ENCODE measurements at places on chromosomes 2 and 18.

DNA sequence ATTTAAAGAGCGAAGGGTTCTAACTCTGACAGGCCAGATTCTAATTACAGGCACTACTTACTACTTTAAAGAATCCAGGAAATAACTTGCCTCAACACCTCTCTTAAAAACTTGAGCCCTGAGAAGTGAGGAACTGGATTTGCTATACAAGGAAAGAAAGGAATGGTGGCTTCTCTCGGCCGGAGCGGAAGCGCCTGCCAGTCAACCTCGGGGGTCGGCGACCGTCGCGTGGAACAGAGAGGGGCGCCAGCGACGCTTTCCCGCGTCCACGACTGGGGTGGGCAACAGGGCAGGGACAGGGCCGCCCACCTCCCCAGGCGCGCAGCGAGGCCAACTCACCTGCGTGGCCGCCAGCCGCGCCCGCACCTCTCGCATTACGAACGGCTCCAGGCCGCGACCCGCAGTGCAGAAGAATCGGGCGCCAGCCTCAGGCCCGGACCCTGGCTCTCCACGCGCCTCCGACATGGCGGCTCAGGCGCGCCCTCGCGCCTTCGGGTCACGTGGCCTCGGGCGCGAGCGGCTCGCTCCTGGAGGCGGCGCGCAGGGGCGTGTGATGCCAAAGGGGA is at the start of gene THUMPD2:
Gene THUMPD2 (minus strand): TSS at position 484 of the 566 bp plus-strand sequence. CDS start 19 bp downstream, at position 465.
- peak; percentile 80 for DNase-seq

DNA sequence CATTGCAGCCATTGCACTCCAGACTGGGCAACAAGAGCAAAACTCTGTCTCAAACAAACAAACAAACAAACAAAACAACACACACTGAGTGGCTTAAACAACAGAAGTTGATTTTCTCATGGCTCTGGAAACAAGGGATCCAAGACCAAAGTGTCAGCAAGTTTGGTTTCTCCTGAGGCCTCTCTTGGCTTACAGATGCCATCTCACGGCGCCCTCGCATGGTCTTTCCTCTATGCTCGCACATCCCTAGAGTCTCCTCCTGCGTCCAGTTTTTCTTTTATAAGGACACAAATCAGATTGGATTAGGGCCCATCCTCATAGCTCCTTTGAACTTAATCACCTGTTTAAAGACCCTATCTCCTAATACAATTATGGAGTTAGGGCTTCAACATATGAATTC is 133.4 kb upstream of the LRRTM1 start:
- DNase-seq: no peak

DNA sequence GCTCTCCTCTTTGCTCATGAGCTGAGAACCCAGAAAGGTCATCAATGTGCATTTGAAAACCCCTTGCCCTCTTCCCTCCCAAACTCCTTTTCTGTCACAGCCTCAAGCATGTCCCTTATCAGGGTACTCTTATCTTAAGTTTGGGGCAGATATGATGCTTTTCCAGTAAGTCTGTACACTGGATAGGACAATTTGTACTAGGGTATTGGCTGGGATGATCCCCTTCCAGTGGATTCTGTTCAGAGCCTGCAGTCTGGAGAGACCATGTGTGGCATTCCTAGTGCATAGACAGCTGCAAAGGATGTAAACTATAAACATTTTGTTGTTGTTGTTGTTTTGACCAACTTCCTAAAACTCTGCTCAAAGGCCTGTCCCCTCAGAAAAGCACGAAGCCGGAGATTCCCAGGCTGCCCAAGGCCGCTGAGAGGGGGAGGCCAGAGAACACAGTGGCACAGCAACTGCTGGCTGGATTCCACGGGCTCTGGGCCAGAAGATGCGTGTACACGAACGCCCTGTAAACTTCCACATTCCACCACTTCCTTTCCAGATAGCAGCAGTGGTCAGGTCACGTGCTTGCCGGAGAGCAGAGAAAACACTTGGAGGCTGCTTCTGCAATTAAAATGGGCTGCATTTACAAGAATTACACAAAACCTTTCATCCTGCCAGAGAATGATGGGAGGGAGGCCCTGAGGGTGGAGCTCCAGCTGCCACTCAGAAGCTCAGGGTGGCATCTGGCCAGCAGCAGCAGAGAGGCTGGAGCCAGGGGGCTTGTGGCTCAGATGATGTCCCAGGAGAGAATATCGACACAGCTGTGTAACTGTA is 42.1 kb downstream of the BMP10 start:
- no peak for DNase-seq

DNA sequence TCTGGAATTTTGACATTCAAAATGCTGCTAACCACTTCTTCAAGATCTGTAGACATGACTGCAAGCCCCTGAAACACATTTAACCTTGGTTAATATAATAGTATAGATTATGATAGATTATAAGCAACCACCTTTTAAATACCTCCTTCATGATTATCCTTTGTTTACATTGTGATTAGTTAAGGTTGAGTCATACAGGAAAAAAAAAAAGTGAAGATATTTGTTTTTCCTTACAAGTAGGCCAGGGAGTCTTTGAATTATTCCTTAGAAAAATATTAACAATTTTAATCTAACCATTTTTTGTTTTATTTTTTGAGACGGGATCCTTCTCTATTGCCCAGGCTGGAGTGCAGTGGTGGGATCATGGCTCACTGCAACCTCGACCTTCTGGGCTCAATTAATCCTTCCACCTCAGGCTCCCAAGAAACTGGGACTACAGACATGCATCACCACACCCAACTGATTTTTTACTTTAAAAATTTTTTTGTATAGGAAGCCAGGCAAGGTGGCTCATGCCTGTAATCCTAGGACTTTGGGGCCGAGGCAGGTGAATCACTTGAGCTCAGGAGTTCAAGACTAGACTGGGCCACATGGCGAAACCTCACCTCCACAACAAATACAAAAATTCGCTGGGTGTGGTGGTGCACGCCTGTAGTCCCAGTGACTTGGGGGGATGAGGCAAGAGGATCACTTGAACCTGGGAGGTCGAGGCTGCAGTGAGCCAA is 99.4 kb downstream of the SLC39A10 start:
- no peak for DNase-seq

GRCh38 chr2:133844214-133844892 is 276.1 kb upstream of the NCKAP5 start:
- peak; percentile 29 for DNase-seq

DNA sequence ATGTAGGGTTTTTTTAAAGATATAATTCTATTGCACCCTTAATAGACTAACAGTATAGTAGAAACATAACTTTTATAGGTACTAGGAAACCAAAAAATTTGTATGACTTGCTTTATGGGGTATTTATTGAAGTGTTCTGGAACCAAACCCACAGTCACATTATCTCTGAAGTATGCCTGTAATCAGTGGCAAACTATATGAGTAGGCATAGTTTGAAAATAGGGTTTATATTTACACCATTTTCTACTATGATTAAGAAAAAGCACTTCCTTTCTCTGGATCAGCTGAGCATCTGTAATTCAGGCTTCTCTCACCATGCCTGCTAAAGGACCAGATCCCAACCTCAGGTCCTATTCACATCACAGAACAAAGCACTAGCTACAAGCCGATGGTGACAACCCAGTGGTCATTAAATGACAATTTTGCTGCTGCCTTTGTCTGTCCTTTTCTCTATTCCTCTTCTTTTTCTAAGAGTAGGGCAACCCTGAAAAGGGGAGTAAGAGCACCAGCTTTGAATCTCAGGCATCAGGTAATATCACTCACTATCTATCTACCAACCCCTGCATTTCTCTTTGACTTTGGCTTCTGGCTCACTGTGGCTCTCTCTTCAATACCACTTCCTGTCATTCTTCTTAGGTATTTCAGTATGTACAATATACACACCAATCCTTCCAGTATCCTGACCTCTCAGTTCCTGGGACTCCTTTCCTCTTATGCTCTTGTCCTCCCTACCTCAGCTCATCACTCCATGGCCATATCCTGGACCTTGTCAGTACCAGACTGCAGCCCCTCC is 14.4 kb downstream of the NEMP2 start:
- DNase-seq: no peak

GRCh38 chr2:108266218-108266617 is 22.5 kb upstream of the SULT1C2 start:
- no peak for DNase-seq

- DNase-seq: no peak
Observed at GRCh38 chr2:41598161-41598894, 449.5 kb upstream of the PKDCC start.

GRCh38 chr2:12649602-12650400 is 66.9 kb upstream of the TRIB2 start:
- no peak for DNase-seq

DNA sequence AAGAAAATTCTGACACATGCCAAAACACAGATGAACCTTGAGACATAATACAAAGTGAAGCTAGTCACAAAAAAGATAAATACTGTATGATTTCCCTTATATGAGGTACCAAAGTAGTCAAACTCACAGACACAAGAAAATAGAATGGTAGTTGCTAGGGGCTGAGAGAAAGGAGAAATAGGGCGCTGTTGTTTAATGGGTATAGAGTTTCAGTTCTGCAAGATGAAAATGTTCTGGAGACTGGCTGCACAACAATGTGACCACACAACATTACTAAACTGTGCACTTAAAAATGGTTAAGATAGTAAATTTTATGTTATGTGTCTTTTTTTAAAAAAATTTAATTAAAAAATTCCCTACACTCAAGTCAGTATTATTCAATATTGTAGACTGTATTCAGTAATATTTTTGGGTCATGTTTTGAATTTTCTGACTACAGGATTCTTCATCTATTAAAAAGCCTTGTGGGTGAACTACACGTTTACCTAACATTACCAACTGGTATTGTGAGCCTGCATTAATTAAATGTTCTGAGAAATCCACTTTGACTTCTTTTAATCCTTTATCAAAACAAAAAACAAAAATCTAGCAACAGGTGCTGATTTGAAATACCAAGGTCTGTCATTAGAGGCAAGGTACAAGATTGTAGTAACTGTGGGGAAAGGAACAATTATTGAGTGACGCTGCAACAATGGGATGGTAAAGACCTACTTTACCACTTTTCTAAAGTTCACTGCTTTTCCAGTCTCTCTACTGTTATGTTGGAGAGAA is 140.8 kb upstream of the ZFP36L2 start:
- no peak for DNase-seq

- no peak for DNase-seq
Observed at GRCh38 chr2:202094426-202094986, 21.5 kb downstream of the KIAA2012 start.

DNA sequence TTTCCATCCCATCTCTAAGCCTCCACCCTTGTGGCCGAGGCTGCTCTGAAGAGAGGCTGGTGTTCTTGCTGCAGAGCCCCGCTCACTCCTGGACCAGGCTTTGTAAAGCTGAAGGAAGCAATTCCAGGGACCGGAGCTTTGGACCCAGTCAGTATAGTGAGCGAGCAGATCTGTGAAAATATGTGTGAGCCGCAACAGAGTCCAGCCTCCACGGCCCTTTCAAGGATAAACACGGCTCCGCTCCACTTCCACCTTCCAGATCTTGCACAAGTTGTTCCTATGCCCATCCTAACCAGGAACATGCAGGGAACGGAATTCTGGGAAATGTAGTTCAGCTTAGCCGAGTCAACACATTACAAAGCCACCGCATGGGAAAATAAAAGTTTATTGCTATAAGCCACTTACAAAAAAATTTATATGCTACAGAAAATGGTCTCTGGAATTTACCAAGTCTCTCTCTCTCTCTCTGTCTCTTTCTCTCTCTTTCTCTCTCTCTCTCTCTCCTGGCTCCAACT is 151.7 kb upstream of the ZNF521 start:
- DNase-seq: no peak

DNA sequence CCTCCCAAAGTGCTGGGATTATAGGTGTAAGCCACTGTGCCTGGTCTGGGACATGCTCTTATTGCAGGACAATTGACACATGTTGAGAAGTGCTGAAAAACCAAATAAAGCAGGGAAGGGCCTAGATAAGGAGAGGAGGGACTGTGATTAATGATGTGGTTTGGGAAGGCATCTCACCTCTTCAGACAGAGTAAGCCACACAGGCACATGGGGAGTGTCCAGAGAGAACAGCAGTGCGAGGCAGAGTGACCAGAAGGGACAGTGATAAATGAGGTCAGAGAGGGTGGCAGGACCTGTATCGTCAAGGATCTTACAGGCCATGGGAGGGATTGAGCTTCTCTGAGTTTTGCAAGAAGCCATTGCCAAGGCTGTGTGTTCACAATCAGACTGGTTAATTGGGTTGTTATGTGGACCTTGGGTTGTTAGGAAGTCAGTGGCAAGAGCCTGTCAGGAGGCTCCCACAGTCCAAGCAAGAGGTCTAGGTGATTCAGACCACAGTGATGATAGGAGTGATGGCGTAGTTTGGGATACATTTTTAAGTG is 58.5 kb downstream of the EIF5B start:
- DNase-seq: no peak

GRCh38 chr2:94870440-94871225 is 597 bp upstream of the TEKT4 start:
- DNase-seq: no peak

GRCh38 chr2:32712870-32713269 is 85.0 kb downstream of the TTC27 start:
- no peak for DNase-seq

DNA sequence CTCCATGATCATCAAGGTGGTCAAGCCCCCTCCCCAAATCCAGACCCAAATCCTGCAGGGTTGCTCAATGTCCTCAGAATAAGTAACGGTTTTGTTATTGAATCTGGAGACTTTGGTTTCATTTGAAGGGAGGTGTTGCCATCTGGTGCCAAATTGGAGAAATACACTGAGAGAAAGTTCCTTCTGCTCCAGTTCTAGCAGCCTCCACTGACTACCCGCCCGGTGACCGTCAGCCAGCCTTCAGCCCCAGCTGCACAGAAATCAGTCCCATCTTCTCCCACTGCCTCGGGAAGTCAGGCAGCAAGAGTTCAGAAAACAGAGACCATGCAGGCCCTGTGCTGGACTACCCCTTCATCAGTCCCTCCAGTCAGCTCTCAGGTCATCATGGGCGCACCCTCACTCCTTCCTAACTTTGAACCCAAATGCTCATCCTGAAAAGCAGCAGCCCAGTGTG is 38.7 kb downstream of the PKDCC start:
- DNase-seq: peak; percentile 39

DNA sequence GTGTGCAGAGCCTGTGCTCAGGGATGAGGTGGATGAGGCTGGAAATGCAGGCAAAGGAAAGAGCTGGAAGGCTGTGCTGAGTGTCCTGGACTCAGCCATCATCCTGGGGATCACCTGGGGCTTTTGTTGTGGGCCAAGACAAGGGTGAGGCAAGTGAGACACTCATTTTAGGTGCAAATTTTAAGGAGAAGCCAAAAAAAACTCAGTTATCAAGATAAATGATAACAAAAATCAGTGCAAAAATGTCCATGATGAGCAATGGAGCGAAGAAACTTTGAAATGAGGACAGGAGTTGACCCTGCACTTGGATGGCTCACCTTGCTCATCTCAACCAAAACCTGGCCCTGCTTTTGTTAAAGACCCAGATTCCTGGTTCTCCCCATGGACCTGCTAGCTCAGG is 141.9 kb downstream of the MYCN start:
- no peak for DNase-seq
